ENCODE measurements at places on chromosomes 1 and 21.

DNA sequence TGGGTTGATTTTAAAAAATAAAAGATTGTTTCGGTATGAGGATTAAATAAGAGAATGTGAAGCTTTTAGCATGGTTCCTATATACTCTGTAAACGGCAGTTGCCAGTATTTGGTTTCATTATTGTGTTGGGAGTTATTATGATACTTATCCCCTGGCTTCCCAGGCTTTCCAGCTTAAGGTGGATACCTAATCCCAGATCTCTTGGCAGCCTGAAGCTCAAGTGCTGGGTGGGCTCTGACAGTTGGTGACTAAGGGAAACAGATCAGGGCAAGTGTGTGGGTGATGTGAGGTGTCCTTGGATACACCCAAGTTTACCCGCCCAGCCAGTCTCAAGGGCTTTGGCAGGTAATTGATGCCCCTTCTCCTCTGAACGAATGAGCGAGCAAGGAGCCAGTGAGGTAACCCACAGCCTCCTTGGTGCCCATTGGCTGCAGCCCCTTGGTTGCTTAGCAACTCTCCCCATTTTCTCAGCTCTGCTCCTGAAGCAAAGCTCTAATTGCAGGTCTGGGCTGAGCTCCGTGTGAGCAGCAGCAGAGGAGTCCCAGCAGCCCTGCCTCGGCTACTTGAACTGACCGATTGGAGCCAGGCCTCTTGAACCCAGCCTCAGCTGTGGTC lies 6.1 kb downstream of the IPO13 start:
- no peak for DNase-seq

DNA sequence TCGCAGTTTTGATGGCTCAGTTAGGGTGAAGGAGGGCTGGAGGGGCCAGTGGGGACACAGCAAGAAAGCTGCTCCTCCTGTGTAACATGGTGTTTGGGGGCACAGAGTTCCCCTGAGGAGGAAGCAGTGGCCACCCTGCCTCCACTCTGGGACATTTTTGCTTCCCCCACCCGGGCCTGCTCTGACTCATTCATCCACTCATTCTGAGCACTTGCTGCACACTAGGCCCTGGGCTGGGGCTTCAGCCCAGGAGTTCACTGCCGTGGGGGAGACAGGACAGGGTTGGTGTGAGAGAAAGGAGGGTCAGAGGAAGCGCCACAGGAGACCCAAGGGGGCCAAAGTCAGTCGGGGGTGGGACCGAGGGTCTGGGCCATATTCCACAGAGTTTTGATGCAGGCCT lies 41.4 kb upstream of the ACOT11 start:
- DNase-seq = no peak

GRCh38 chr1:36390411-36390810 lies 4.7 kb upstream of the STK40 start:
- no peak for DNase-seq

GRCh38 chr1:160062230-160062532 lies 7.8 kb downstream of the KCNJ10 start:
- no peak for DNase-seq

GRCh38 chr21:42164818-42165217 lies 54.1 kb upstream of the ABCG1 start:
- DNase-seq = no peak

GRCh38 chr21:41564871-41565274 lies 56.9 kb upstream of the TMPRSS2 start:
- DNase-seq = no peak

GRCh38 chr1:61055110-61055614 lies 27.2 kb upstream of the NFIA start:
- DNase-seq = no peak

GRCh38 chr1:220893701-220894024 lies 14.4 kb downstream of the HLX start:
- no peak for DNase-seq

GRCh38 chr1:77188770-77189169 lies 30.5 kb downstream of the PIGK start:
- DNase-seq = no peak

DNA sequence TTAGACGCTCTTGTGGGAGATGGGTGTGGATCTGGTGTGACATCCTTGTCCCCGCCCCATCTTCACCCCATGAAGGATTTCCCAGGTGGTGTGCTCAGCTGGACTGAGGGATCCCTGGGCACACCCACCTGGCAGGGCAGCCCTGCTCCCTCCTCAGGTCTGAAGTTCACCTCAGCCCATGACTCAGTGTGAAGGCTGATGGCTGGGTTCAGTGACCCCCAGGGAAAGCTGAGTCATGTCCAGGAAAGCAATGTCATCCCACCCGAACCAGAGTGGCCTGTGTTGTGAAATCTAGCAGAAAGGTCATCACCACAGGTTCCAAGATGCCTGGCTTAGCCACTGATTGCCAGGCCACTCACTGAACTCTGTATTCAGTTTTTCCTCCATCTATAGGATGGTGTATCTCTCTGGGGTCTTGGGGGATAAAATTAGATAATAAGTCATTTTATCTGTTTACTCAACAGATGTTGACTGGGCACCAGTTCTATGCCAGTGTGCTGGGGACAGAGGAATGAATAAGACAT lies 97.7 kb upstream of the JUN start:
- no peak for DNase-seq

DNA sequence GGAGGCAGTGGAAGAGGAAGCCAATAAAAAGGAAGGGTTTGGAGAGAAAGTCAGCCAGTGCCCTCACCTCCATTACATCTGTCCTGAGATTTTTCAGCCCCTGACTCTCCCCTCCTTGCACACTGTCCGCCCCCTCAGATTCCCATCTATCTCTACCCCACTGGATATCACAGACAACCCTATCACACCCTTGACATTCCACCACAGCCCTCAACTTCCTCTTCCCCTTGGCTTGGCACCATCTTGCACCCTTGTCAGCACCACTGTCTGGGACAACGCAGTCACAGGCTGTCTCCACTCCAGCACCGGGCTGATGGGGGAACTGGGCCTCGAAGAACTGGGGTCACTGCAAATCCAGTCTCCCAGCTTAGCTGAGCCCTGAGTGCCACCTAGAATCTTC lies 14.2 kb upstream of the PLEKHA6 start:
- DNase-seq = no peak

- no peak for DNase-seq
These were observed 2.5 kb upstream of the DENND2D start for GRCh38 chr1:111202707-111203623.

DNA sequence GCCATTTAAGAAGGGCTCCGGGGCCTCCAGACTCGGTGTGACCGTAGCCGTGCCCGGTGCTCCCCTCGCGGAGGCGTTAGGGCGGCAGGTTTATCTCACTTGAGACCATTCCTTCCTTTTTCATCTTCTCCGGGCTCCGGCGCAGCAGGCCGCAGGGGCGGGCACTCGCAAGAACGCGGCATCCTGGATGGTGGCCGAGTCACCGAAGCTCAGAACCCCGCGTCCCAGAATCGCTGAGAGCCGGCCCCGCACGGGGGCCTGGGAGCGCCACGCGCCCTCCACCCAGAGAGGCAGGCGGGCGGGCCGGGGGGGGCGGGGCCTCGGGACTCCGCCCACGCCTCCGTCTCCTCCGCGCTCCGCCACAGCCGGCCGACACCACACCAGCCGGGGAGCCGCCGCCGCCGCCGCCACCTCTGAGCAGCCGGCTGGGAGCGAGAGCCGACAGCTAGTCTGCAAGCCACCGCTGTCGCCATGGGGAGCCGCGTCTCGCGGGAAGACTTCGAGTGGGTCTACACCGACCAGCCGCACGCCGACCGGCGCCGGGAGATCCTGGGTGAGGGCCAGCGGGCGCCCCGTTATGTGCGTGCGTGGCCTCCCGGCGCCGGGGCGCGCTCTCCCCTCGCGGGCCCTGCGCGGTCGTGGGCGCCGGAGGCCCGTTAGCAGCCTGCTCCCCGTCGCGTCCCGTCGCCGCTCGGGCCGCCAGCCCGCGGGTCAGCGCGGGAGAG lies at the start of gene DEGS1:
DEGS1 (plus strand) TSS at position 375 of the 725 bp plus-strand sequence; CDS start at position 472, 97 bp downstream.
- peak; percentile 71 for DNase-seq

- no peak for DNase-seq
These were observed 266.5 kb upstream of the USP24 start for GRCh38 chr1:55481634-55482033.

DNA sequence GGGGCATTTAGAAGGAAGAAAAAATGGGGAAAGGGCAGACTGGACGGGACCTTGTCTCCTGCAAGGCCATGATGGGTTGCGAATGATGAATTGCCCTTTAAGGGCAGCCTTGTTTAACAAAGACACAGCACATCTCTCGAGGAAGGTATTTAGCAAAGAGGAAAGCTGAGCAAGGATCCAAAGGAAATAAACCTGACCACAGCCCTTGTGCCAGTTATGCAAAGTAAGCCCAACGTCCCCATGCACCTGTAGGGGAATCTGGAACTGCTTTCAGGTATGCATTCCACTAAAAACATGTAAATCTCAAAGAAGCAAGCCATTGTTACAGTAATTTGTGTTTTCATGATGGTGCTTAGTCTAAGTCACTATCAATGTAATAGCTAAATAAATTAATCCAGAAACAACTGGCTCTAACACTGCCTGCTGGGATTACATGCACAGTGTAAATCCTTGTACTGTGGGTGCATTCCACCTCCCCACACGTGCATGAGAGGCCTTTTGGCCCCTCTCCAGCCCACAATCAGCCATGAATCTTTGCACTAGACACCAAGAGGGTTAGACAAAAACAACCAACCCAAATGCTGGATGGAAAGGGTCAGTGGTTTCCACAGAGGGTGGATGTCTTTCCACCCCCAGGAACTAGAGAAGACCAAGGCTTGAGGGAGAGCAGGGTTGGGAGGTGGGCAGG lies 228.8 kb upstream of the KAZN start:
- DNase-seq = no peak

GRCh38 chr1:156657741-156658319 lies 15.9 kb downstream of the BCAN start:
- peak; percentile 62 for DNase-seq

DNA sequence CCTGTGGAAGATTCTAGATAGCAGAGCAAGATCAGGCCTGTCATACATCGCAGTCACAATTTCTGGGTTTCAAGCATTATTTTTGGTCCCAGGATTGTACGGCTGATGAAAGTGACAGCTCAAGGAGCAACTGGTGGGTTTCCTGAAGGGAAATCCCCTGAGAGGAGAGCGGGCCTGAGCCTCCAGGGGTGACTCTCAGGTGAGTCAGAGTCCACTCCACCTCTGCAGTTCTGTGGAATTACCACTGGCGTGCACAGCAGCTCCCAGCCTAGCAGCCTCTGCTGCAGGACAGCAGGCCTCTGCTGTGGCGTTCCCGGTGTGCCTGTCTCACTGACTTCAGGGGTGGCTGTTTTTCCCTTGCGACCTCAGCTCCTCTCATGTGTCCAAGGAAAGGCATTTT lies 24.4 kb downstream of the SLC66A1 start:
- no peak for DNase-seq

- DNase-seq = no peak
These were observed 148.1 kb downstream of the FGGY start for GRCh38 chr1:59445040-59445439.

GRCh38 chr1:40183055-40183710 lies 22.0 kb downstream of the RLF start:
- no peak for DNase-seq

- no peak for DNase-seq
These were observed 122.3 kb downstream of the TNFSF18 start for GRCh38 chr1:172928412-172928811.

GRCh38 chr1:3504151-3504821 lies 49.8 kb downstream of the ARHGEF16 start:
- no peak for DNase-seq

- no peak for DNase-seq
These were observed 136.7 kb upstream of the SYT6 start for GRCh38 chr1:114290341-114290740.

GRCh38 chr1:34904236-34905097 lies 25.0 kb downstream of the DLGAP3 start:
- no peak for DNase-seq

DNA sequence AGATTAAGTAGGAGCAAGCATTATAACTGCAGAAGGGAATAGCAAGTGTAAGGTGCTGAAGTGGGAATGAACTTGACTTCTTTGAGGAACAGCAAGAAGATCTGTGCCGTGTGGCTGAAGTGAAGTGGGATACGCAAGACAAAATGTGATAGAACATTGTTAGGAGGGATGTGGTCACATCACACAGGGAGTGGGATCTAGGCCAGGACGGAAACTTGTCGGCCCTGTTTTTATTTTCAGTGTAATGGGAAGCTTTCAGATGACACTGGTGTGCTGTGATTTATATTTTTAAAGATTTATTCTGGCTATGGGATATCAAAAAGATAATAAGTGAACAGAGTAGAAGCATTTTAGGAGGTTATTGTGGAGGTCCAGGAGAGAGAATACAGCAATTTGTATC lies 116.4 kb downstream of the PLA2G4A start:
- no peak for DNase-seq

- no peak for DNase-seq
These were observed 522 bp downstream of the SLC45A1 start for GRCh38 chr1:8318436-8318835.

GRCh38 chr1:85245891-85246290 lies 13.6 kb downstream of the C1orf52 start:
- DNase-seq = no peak

- no peak for DNase-seq
These were observed 30.0 kb upstream of the UBE2U start for GRCh38 chr1:64173336-64173940.

DNA sequence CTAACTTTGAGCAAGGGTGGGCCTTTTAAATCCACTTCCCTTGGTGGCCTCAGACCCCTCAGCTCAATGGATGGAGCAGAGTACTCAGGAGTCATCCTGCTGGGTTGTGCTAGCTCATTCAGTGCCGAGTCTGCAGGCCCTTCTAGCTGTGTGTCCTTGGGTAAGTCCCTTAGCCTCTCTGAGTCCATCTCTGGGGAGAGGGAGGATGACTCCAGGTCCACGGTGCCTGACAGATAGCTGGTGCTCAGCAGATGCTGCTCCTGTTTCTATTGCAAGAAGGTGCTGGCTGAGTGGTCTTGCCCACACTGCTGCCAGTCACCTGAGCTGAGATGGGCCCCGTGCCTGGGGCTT lies 11.0 kb downstream of the LDLRAP1 start:
- DNase-seq = no peak

DNA sequence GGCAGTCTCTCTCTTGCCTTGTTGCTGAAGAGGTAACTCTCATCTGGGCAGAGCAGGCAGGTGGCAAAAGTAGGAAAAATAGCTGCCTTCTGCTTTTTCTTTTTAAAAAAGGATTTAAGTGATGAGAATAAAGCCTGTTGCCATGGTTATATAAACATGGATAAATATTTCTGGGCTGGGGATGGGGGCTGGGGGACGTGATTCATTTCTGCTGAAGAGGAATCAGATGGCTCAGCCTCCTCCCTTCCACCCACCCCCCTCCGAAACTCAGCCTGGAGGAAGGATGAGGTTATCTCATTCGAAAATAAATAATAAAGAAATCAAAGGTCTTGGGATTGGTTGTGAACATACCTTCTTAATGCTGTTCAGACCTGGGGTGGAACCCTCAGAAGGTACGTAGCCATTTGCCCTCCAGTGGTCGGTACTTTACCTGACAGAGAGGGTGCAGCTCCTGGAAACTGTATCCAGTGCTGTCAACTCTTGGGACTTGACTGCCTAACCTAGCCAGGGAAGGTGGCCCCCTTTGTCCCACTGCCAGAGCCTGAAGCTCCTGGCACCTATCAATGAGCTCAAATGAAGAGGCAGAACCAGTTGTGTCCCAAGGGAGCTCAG lies 3.8 kb upstream of the INKA2 start:
- no peak for DNase-seq

- DNase-seq = no peak
These were observed 65.2 kb upstream of the GOLT1A start for GRCh38 chr1:204278958-204279357.

- no peak for DNase-seq
These were observed 5.2 kb downstream of the FCGR2A start for GRCh38 chr1:161510477-161510876.
